ENCODE measurements at places on chromosomes 11 and 22.

GRCh38 chr22:39896313-39896996 is 2.9 kb upstream of the ENTHD1 start:
- no peak for DNase-seq

DNA sequence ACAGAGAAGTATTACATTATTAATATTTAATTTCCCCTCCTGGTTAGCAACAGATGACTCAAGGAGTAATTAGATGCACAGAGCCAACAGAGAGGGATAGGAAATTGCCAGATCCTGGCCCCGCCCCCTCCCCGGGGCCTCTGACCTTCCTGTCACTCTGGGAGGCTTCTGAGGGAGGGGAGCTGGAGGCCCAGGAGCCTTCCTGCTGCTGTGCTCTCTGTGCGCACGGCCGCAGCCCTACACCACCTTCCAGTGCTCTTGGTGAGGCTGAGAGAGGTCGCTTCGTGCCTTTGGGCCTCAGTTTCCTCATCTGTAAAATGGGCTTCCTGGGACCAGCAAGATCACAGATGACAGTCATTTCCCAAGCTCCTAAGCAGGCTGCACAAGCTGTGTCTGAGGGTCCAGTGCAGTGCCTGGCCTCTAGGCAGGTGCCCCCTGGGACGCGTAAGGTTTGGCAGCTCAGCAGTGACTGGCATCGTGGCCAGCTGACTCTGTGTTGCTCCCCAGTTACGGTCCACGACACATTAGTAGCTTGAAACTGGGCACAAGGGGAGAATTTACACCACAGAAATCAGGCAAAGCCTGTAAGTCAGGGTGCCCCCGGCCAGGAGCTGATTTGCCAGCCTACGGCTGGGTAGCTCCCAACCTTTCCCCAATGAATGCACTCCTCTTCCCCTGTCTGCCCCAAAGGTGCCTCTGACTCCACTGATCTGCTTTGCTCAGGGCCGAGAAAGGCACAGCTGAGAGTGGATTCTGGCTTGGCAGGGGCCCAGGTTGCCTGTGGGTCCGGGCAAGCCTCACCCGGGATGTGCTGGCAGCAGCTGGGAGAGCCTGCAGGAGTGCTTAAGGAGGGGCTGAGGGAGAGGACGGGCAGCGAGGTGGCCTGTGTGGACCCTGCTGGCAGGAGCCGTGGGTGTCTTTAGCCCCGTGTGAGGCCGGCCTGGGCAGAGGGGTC is 2.3 kb downstream of the ADORA2A start:
- no peak for DNase-seq

DNA sequence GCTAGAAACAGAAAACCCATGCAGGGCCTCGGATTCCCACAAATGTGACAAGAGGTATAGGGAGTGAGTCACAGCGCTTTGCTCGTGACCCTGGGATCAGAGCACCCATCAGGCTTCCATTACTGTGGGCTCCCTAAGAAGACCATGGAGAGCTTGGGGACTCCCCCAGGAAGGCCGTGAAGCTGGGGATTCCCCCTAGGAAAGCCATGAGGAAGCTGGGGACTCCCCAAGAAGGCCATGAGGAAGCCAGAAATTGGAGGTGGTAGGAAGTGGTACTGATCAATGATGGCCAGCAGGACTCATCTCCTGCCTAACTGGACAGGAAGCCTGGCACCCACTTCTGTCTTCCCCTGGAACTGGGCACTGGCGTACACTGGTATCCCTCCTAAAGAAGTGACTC is 10.1 kb upstream of the DCPS start:
- no peak for DNase-seq

DNA sequence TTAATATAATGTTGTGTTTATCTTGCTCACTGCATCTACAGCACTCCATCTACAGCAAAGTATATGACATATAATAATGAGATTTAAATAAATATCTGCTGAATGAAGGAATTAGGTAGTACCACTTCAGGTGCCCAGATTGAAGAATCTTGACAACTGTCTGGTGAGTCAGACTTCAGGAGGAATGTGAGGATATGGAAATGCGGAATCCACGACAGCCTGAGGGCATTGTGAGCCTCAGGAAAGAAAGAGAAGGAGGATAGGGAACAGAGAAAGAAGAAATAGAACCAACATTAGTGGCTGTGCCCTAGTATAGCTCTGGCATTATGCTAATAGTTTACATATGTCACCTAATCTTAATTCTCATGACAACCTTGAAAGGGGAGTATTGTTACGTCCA is 304.4 kb downstream of the AASDHPPT start:
- no peak for DNase-seq

DNA sequence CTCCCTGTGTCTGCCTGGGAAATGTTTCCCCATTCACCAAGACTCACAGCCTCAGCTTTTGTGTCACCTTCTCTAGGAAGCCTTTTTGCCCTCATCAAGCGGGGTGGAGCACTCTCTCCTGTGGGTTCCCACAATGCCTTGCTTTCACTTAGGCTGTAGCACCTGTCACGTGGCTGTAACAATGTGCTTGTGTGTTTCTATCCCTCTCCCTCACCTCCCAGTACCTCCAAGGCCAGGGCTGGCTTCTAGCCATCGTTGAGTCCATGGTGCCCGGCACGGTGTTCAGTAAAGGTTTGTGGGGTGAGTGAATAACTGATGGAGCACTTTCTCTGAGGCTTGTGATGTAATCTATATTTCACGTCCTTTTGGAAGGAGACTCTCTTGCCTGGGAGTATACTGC is 153.2 kb downstream of the TTC17 start:
- DNase-seq = no peak

DNA sequence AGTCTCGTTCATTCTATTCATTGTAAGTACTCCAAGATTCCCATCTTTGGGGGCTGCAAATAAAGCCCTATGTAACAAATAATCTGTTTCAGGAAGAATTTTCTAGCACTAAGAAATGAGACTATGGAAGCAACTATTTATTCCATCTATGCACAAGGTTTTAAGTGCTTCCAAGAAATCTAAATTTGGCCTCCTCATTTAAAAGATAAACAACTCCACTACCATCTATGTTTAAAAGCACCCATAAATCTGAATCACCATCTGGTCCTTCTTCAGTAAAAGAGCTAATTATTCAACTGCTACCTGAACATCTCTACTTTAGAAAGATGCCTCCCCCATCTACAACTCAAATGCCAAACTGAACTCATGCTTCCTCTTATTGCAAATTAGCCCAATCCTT is 547.3 kb upstream of the LRRC4C start:
- DNase-seq = no peak

DNA sequence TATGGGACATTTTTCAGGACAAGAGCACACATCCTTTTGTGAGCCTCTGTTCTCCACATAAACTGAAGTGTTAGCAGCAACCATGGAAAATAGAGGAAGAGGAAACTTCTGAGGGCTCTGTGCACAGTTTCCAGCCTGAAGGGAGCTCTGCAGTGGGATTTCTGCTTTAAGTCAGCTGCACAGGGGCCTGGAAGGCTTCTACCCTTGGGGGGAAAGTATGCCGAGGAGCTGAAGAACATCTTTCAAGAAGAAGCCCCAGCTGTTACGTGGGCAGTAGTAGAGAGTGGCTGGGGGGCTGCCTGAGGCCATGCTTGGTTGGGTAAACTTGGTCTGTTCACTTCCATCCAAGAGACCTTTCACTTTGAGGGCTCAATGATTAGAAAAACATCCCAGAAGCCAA is 82.7 kb upstream of the EED start:
- DNase-seq = no peak

DNA sequence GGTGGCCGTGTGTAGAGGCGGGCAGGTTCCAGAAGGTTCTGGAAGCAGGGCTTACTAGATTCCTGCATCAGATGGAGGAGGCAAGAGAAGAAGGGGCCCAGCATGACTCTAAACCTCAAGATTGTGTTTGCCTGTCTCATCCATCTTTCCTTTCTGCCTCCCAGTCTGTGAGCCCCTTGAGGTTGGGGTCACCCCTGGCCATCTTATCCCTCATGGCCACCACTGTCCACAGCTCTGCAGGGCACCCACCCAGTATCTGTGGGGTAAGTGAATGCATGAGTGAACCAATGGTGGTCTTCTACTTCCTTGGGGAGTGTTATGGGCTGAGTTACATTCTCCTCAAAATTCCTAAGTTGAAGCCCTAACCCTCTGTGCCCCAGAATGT is 79.3 kb downstream of the MYEOV start:
- no peak for DNase-seq

- DNase-seq = no peak
Measured at GRCh38 chr22:27748751-27749191, 52.8 kb downstream of the MN1 start.

- DNase-seq = peak; percentile 85
Measured at GRCh38 chr22:38505541-38506117, 482 bp downstream of the DDX17 start.

DNA sequence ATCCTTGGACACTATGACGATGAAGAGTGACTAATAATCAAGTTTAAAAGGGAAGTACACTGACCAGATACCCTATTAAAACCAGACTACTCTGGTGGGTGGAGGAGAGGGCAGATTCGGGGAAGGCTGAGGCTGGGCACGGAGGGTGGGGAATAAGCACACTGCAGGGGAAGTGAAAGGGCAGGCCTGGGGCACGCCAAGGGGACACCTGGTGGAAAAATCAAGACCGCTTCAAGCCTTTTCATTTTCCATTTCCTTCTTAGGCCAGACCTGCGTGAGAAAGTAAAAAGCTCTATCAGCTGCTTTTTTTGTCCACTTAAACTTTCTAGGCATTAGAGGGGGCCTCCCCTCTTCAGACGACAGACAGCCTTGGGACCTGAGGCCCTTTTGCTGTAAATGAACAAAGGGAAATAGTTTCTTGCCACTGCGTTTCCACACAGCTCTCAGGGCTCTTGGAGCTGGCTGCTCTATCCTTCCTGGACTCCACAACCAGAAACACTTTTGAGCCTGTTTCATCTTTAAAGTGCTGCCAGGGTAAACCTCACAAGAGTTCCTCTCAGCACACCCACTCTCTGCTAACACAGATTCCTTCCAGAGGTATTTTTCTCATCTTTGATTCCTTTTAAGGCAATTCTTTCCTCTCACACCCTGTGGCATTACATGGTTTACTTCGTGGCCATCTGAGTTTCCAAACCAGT is 25.0 kb upstream of the SERPIND1 start:
- DNase-seq = no peak

DNA sequence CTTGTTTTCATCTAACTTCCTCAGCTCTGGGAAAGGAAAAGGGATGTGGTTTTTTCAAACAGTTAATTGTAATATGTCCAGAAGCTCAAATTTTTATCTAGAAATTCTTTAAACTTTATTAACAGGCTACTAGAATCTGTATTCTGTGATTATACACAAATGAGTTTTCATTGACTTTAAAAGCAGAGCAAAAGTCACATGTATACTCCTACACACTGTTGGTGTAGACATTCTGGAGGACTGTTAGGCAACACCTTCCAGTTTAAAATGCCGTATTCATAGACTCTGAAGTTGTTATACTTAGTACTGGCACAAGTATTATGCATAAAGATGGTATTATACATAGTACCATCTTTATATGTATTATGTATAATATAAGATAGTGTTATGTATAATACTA is 64.9 kb downstream of the SPECC1L start:
- DNase-seq = no peak

DNA sequence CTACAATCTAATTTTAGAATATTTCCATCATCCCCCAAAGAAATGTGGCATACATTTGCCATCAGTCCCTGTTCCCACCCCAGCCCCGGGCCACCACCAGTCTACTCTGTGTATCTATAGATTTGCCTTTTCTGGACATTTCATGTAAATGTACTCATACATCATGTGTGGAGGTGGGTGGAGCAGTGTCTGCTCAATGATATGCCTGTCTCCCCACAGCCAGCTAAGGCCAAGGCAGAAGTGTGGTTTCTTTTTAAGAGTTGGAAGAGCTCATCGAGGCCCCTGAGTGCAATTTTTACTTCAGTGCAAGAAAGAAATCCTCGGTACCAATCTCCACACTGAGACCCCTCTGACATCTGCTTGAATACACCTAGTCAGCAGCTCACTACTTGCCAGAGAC is 80.5 kb downstream of the TP53I11 start:
- DNase-seq = no peak

DNA sequence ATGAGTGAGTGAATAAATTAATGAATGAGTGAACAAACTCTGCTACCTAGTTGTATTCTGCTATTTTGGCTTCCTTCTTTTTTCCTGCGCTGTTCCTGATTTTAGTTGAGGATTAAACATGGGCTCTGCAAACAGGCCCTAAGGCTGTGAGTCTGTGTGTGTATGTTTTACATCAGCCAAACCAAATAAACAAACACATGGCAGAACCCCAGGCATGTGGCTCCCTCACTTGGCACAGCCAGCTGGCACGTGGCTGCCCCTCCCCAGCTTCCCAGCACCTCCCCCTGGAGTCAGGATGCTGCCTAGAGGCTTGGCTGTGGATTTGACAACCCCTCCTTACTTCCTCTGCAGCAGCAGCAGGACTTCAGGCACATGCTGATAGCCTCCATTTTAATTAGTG is 593.2 kb downstream of the INSC start:
- DNase-seq = peak; percentile 13

DNA sequence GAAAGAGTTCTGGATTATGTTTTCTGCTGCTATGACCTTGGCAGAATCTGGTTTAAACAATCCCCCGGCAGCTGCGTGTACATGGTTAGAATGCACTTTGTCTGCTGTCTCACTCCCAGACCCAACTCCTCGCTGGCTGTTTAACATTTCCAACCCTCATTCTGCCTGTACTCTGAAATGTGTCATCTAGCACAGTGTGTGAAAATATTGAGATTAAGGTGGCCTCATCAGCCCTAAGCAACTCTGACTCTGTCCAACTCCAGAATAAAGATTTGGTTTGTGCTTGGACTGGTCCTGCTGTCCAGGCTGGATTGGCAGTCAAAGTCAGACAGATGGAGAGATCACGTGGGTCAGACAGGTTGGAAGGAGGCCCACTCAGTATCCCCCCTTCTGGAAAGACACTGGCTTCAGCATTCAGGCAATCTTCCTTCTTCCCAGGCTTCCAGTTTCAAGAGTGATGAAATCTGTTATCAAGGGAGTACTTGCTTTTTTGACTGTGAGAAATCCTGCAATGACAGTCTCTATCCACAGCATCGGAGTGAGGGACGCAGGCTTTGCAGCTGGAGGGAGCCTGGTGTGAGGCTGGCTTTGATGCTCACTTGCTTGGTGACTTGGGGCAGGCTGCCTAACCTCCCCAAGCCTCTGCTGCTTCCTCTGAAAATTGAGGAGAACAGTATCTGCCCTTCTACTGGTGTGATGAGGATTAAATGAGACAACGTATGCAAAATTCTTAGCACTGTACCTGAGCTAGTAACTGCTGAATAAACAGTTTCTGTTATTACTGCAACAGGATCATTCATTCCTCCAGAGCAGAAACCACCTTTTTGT is 29.8 kb downstream of the ABTB2 start:
- DNase-seq = peak; percentile 58

DNA sequence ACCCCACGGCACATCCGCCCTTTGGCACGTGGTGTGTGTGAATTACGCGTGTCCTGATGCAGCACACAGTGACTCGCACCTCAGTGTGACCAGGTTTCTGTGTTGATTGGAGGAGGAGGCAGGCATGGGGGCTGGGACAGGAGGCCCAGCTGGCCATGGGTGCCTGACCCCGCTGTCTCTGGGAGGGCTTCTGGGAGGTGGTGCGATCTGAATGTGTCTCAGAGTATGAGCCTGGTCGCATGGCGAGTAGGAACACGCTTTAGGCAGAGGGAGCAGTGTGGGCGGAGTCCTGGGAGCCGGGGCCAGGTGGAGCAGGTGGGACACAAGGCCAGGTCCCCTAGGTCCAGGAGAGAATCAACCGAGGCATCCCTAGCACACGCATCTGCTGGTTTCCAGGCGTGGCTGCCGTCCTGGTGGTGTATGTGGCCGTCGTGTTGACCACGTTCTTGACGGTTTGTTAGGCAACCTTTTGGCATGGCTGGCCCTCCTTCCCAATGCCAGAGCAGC is 5.7 kb downstream of the GRAMD4 start:
- DNase-seq = no peak

- no peak for DNase-seq
Measured at GRCh38 chr11:27582621-27583020, 76.1 kb upstream of the LIN7C start.
